ENCODE measurements at places on chromosomes 12 and 14.

DNA sequence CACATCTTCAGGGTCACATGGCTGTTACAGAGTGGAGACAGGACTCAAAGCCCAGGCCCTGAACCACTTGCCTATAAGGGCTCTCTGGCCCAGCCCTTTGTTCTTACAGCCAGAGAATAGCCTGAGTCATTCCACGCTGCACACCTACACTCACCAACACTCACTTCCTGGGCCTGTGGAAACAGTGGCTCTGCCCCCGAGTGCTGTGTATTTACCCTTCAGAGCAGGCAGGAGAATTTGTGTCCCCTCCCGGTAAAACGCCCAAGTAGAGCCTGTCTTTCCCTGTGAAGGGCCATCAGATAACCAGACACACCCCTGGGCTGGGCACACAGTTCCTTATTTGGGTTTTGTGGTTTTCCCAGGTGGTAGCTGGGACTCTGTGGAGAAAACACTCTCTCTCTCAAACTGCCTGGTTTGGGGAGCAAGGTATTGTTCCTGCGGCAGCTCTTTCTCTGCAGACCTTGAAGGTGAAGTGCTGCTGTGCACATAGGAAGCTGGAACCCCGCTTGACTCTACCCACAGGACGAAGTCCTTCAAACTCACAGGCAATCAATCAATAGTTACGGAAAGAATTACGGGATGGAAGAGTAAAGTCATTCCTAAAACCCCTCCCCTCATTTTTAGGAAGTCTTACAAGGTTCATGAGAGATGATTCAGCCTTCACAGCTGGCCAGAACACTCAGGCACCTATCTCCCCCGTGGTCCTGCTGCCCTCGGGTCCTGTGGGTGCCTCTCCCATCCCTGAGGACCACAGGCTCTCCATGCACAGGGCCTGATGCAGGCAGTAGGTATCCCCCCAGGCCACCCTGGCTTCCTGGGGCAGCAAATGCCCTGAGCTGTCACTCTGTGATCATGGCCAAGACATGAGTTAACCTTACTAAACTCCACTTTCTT lies 20.3 kb downstream of the FIGNL2 start:
- DNase-seq, result no peak

DNA sequence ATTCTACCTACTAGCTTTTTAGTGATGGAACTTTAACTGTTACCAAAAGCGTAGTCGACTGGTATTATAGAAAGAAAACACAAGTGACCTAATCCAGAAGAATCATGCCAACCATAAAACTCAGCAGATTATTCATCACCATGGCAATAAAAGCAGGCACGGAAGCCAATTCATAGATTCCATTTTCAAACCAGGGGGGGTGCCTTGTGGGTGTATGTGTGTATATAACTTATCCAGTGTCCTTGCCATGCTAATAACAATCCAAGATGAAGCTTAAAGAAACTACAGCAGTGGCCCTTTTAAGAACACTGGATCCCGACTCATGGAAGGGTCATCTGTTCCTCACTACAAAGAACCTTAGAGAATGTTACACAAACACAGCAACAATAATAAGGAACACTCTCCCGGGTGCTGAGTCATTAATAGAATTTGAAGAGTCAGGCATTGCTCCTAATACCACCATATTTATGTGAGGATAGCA lies 61.0 kb downstream of the EPS8 start:
- no peak for DNase-seq

- DNase-seq, result peak; percentile 41
These were observed 33.3 kb upstream of the BEGAIN start for GRCh38 chr14:100620255-100621100.

- no peak for DNase-seq
These were observed 47.7 kb downstream of the NOC4L start for GRCh38 chr12:132191715-132192553.

GRCh38 chr14:93018366-93018765 lies 95.4 kb downstream of the CHGA start:
- no peak for DNase-seq
